KG1 (cell line): ENCODE measurements at places on chromosomes 11 and 22.

DNA sequence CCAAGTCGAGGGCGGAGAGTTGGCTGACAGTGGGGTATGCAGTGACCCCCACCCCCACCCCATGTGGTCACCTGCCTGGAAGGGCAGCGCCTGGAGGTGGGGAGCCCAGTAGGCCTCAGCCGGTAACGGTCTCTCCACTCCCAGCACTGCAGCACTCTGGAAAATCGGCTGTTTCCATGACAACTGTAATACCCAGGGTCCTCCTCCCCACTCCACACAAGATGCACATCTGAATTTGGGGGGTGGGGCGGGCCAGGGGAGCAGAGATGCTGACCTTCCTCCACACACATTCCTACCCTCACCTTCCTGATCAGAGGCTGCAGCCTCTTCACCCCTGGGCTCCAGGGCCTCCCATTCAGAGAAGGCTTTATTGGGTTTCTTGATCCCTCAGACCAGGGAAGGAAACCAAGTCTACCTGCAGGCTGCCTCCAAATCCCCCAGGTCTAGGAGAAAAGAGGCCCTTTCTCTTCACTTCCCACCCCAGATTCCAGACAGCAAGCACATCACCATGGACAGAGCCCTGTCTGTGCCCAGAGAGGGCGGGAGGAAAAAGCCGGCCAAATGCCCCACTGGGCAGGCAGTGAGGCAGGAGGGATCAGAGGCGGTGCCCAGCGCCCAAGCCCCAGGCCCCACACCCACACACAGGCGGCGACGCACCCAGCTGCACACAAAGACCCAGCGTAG, 46.5 kb downstream of the SLC22A12 start:
- DNase-seq: no peak

DNA sequence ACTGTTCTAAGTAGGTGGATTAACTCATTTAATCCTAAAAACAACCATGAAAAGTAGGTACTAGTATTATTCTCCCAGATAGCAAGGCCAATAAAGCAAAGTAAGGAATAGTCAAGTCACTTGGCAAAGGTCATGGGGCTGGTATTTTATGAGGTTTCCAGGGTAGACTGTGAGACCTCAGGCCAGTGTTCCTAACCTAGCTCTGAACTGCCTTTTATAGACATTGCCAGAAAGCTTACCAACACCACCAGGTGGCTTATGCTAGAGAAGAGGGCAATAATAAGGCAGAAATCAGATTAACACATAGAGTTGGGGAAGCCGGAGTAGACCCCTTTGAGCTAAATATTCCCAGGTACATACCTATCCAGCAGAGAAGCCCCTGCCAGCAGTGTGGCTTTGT, 490.9 kb upstream of the TENM4 start:
- no peak for DNase-seq

- DNase-seq: no peak
Measured at GRCh38 chr11:34331736-34332135, 26.1 kb downstream of the ABTB2 start.

GRCh38 chr11:79600711-79601110, 159.9 kb upstream of the TENM4 start:
- DNase-seq: no peak

- DNase-seq: no peak
Measured at GRCh38 chr11:10590218-10590915, 21.9 kb upstream of the LYVE1 start.

- no peak for DNase-seq
Measured at GRCh38 chr11:44950625-44951476, at the start of gene TP53I11. TP53I11 (minus strand) TSS chr11:44950883; CDS start chr11:44938335, 12,548 bp downstream.

- no peak for DNase-seq
Measured at GRCh38 chr11:7528514-7529049, 14.8 kb downstream of the PPFIBP2 start.

DNA sequence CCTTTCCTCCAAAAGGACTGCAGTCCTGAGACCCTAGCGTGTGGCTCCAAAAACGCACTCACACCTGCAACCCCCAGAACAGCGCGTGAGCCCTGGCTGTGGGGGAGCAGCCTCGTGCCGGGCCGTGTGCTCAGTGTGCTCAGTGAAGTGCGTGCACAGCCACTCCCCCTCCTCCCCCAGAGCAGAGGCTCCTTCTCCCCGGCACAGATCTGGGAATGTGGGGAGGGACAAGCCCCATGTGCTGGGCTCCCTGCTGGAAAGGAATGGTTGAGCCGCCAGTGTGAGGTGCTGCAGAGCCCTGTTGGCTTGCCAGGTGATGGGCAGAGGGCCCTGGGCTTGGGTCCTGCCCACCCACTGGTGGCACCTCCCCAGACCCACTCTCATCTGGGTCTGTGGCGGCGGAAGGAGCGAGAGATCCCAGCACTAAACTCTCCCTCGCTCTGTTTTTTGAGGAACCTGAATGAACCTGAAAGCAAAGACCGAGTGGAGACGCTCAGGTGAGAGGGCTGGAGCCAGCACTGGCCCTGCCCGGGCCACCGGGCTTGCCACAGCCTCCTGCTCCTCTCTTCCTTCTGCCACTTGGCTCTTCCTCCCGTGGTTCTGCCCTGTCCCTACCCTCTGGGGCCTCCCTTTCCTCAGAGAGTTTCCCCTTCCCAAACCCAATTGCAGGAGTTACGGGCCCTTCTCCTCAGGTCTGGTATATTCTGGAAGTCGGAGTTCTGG, 9.0 kb downstream of the RCOR2 start:
- DNase-seq: no peak

- no peak for DNase-seq
Measured at GRCh38 chr11:118358071-118358470, 1.3 kb upstream of the UBE4A start.

DNA sequence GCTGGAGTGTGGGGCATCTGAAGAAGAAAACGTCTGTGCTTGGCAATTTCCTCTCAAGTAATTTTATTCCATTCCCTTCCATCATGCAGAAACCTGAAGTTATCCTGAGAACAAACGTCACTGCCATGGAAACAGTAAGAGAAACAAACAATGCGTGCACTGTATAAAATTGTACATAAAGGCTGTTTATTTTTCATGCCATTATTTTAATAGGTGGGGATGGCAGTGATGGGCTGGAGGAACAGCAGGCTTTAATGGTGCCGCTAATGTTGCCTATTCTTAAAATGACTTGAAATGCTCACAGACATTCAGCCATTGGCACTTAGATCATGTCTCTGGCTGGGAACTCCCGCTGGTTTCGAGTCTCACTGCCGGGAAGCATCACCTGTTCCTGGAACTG, 7.5 kb upstream of the SEZ6L start:
- DNase-seq: no peak

DNA sequence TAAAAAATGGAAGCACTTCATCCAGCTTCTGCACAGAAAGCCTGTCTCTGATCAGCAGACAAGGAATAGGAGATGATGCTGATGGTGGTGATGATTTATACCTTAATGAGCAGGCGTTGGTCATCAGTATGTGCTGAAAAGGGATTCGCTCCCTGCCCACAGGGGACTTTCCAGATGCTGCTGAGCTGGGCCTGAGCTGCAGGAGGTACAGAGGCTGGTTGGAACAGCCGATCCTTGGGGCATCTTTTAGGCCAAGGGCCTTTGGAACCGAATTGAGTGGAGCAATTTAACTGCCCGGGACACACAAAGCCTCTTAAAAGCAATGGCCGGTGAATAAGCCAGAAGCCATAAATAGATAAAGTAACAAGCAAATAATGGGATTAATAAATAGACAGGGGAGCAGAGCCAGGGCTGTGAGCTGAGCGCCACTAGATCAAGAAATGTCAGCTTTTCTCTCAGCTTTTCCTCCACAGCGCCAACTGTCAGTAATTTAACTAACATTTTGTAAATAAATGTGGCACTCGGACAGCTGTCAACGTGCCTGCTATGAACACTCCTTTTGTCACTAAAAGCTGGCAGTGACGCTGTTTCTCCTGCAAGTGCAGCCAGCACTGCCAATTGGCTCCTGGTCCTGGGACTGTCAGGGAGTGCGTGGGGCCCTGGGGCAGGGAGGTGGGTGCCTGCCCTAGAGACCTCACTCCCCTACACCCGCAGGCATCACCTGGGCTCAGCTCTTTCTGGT, 562.3 kb downstream of the NTM start:
- DNase-seq: no peak

DNA sequence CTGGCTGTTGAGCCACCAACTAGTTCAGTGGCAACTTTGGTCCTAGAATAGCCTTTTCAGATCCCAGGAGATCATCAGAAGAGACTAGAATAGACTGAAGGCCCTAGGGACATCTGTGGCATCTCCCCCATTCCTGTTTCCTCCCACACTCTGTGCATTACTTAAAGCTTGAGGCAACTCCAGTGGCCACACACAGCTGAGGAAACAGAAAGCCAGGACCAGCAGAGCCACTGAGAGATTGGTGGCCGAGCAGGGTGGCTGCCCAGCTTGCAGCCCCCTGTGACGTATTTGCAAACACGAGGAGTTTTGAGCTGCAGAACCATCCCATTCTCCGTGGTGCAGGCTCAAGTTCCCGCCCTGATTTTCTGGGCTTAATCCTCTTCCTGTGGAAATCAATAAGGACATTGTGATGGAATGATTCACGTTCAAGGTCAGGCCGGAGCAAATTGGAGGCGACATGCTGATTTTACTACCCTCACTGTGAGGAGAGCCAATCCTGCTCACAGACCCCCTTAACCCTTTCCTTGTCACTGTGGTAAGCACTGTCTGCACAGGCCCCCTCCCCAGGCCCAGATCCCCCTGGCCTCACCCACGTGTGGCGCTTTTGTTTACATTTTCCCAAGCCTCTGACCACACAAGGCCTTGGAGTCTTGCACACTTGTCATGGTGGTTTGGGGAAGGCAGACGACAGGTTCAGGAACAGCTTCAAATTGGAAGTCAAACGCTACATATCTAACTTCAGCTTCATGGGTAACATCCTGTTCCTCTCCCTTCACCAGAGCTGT, 69.1 kb upstream of the MYOD1 start:
- no peak for DNase-seq

DNA sequence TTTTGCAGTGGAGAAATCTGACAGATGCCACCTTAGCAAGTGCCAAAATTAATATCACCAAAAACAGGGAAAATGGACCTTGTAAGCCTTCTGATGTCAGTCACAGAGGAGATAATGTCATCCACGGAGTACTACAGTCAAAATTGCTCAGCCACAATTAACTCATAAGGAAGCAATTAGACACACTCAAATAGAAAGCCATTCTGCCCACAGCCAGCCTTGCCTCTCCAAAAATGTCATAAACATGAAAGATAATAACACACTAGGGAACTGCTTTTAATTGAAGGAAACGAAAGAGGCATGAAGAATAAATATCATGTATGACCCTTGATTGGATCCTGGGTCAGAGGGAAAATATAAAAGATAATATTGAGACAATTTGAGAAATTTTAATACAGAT, 505.6 kb upstream of the API5 start:
- DNase-seq: no peak

GRCh38 chr22:49046546-49047361, 780.9 kb downstream of the BRD1 start:
- no peak for DNase-seq

DNA sequence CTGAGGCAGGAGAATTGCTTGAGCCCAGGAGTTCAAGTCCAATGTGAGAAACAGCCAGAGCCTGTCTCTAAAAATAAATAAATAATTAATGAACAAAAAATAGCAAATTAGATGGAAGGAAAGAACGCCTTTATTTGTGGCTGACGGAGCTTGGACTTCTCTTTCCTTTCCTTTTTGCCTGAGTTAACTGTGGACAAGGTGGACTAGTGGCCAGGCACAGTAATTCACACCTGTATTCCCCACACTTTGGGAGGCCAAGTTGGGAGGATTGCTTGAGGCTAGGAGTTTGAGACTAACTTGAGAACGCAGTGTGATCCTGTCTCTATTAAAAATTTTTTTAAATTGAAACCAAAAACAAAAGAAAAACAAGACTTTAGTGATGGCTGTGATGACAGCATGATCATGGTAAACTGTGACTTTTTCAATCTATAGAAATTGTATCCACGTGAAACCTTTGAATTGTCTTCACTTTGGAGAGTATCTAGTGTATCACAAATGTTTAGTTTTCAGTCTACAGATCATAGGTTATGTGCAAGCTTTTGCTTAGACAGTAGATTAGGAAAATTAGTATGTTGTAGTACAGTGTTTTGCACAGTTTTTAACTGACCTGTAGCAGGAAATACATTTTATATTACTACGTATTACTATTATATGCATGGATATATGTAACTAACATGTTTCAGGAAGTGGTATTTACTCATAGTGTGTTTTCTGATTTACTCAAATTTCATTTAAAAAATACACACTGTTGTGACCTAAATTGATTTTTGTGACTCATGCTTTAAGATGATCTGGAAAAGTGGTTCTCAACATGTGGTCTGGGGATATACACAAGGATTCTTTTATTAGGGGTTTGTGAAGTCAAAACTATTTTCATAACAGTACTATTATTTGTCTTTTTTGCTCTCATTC, 42.1 kb downstream of the KDM2A start:
- DNase-seq: no peak

DNA sequence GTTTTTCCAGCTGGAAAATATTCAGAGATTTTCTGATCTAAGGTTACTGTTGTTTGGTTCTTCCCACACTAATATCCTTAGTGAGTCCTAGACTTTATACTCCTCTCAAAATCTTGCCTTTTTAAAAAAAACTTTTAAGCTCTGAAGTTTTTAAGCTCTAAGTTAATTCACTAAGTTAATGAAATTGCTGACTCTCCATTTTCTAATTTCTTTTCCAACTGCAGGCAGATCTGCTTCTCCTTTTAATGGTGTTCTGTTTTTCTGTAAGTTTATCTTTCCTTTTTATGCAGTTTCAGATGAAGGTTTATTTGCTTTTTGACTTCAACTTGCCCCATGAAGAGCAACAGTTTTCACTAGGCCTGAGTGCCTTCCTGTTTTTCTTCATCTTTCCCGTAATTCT, 125.8 kb upstream of the ARHGAP42 start:
- no peak for DNase-seq

GRCh38 chr22:20000246-20001081, 16.2 kb downstream of the ARVCF start:
- no peak for DNase-seq

DNA sequence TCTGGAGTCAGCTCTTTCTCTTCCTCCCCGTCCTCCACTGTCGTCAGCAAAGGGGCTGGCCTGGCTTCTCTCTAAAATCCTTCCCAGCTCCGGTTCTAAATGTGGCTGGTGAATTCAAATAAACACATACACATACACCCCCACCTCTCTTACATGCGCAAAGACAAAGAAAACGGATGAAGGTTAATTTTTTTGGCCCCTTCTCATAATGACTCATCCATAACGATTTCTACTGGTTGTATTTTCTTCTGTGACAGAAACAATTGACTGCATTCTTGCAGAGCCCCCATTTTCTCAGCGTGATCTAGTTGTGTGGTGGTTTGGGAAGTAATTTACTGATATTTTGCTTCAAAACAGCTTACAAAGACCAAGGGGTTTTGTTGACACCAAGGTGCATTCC, 130.0 kb upstream of the NTM start:
- no peak for DNase-seq

GRCh38 chr11:9600644-9601036, 27.2 kb downstream of the WEE1 start:
- DNase-seq: no peak

- no peak for DNase-seq
Measured at GRCh38 chr11:20596205-20597153, 2.9 kb upstream of the SLC6A5 start.
